ENCODE measurements at places on chromosomes 11 and 22.

DNA sequence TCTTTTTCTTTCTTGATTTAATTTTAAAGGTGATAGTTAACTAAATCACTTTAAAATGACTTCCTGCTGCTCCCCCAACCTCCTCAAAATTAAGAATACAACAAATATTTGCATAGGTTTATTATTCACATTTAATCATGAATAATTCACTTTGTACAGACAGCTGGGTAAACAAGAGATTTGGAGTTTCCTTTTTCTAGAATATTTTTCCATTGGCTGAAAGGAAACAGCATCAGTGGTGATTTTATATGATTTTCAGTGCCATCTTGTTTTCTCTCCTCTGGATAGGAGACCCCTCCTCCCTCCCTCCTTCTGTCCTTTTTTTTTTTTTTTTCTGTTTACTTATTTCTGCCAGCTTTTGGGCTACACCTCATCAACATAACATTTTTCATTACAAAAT, 60.5 kb downstream of the LIF start:
- ATAC-seq, result no peak

GRCh38 chr22:37647928-37648327, 8.5 kb downstream of the SH3BP1 start:
- peak; percentile 84 for ATAC-seq

DNA sequence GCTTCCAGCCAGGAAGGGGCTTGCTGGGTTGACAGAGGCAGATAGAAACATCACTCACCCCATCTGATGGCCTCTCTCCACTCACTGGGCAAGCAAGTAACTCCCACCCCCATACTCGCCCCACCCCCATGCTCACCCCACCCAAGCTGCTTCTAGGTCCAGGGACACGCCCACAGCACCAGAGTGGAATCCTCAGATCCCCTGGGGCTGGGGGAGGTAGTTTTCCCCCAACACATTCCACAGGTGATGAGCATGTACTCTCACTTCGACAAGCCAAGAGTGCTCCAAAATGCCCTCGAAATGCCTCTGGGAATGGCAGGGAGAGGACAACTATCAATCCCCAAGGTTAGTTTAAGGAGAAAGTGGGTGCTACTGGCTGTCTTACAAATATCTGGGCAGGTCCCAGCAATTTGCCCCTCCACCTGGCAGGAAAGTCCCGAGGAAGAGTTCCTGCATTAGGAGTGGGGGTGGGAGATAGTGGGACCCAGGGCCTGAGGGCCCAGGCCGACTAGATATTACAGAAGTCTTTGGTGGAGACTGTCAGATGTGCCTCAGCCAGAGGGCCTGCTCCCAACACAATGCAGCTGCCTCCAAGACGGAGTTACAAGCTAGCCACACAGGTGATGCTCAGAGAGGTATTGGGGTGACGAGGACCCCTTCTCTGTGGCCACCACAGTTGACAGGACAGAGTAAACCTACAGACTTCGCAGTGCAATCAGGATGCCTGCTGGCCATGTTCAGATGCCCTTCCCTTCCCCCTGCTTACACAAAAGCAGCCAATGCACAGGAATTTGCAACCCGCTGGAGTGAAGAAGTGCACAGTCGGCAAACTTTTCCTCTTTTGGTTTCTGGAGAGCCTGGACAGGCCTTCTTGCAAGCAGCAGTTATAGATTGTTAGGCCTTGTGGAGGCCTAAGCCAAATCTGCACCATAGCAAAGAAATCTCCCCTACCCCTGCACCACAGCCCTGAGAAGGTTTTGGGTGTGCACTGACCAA, 2.9 kb upstream of the LMO1 start:
- no peak for ATAC-seq

DNA sequence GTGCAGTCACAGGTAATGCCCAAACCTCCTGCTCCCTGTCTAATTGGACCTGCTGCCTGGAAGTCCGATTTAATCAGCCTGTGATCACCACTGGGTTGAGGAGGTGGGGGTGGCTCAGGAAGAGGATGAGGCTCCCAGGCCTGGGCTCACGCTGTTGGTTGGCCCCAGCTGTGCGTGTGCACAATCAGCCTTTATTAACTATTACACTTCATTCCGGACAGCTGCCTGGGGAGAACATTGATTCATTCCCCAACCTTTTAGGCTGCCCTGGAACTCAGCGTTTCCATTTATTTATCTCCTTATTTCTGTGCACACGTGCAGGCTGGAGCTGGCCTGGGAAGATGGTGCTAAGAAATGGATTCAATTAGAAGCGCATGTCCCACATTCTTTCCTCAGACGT, 123.4 kb downstream of the DSCAML1 start:
- ATAC-seq, result no peak

GRCh38 chr22:24001314-24001713, 3.9 kb downstream of the GSTT4 start:
- ATAC-seq, result no peak

- no peak for ATAC-seq
Observed at GRCh38 chr11:75468534-75469340, 35.7 kb upstream of the KLHL35 start.

- ATAC-seq, result peak; percentile 69
Observed at GRCh38 chr22:49992921-49993648, 19.5 kb downstream of the IL17REL start.

- no peak for ATAC-seq
Observed at GRCh38 chr11:37511425-37511933, 913.4 kb upstream of the RAG2 start.

DNA sequence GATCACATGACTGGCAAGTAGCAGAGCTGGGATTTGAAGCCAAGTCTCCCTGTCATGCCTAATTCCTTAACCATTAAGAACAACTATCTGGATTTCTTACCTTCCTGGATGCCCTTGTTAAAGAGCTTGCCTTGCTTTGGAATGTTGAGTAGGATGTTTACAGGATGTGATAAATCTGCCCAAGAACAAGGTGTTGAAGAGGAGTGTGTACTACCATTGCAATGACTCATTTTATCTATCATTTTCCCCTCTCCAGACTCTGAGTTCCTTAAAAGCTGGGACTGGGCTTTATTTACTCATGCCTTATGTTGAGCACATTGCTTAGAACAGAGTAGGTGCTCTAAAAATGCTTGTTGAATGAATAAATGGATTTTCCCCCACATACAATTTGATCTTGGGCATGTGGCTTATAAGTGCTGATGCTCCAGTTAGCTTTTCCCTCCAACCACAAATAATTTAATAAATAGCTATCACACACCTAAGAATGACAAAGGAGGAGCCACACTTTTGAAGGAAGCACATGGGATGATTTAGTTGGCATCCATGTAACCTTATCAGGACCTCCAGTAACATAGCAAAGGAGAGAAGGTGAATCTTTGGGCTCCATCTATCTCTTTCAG, 268.6 kb upstream of the SESN3 start:
- no peak for ATAC-seq

- ATAC-seq, result no peak
Observed at GRCh38 chr22:35837101-35837727, 119.5 kb downstream of the APOL5 start.

- no peak for ATAC-seq
Observed at GRCh38 chr11:134792044-134792443, 380.0 kb upstream of the B3GAT1 start.

- ATAC-seq, result no peak
Observed at GRCh38 chr11:41836431-41836830, 377.0 kb upstream of the LRRC4C start.

GRCh38 chr22:36934418-36935312, 21.2 kb downstream of the CSF2RB start:
- ATAC-seq, result no peak

DNA sequence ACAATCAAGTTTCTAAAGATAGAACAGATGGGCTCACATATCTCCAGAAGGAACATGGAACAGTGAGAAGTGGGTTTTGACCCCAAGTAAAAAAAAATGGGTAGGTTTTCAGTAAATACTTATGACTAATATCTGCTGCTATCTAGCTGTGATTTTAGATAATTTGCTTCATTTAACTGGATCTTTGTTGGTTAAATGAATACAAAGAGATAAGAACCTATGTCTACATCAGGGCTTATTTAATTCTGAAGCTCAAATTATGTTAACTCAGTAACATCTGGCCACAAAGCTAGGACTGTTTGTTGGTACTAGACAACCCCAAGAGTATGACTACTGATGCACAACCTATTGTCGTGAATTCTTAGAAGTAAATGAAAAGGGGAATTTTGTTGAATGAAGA, 144.4 kb upstream of the SESN3 start:
- no peak for ATAC-seq

DNA sequence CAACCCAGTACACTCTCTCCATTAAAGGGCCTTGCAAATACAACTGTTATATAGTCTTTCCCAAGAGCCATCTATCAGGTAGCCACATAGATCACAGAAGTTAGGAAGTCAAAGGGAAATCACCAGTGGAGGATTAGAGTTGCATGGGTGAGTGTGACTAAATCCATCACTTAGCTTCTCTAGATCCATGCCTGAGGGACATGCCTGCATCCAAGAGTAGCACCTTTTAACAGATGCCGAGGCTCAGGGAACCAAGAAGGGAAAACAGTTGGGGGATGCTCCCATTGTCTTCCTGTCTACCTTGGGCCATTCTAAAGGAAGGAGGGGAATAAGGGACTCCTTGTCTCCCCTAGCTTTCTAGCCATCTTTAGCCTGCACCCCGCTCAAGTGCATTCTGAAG, 77.9 kb downstream of the XRRA1 start:
- no peak for ATAC-seq

DNA sequence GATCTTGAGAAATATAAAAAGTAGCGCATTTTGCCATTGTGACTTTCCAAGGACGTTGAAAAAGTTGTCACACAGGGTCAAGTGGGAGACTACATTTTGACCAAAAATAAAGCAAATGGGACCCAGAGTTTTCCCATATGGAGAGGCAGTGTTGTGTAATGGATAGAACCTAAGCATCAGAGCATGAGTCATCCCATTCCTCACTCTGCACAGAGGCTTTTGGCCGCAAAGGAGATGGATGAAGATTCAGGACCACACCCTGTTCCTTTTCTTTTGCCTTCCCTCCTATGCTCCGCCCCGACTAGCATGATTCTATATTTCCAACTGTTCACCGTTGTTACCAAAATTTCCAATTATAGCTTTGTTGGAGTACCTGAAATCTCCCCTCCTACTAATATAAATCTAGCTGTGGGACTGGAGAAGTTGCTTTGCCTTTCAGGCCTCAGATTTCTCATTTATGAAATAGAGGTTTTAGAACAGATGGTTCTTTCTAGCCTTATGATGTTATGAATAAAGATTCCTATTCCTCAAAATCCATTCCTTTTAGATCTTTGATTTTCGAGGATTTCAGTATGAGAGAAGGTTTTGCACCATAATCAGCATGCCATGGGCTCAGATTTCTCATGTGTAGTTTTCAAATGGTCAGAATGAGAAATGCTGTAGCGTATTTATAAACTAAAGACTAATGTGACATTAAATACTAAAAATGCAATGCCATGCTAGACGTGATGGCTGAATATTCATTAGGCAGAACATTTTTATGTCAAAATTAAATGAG, 921.9 kb upstream of the TENM4 start:
- ATAC-seq, result peak; percentile 67

DNA sequence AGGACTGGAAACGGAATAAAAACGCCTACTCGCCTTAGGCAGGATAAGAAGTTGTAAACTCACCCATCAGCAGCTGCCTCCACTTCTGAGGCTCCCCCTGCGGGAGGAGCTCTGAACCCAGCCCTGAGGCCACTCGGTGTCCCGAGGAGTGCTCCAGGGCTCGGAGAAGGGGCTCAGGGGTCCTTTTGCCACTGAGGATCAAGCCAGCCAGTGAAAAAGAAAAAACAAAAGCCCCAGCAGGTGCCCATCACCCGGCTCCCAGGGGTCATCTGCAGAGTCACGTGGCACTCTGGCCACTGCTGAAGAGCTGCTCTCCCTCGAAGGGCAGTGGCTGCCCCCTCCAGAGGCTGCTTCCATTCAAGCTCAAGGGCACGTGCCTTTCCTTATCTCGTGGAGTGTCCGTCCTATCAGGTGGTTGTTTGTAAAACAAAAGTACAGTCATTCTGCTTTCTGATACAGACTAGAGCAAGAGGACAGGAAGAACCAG, 29.0 kb downstream of the NUP50 start:
- no peak for ATAC-seq

DNA sequence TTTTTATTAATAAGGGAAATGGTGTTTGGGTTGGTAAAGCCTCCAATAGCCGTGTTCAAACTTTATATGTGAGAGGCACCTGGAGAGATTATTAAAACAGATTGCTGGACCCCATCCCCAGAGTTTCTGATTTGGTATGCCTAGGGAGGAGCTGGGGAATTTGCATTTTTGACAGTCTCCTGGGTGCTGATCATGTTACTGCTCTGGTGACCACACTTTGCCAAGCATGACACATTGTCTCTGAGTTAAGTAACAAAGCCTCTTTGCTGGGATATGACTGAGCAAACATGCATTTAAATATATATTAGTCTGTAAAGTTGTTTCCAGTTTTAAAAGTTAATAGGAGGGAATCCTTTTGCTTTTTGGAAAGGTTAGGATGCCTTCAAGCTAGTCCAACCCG, 140.4 kb downstream of the NAV2 start:
- no peak for ATAC-seq

- ATAC-seq, result no peak
Observed at GRCh38 chr11:33531743-33532181, 168.9 kb downstream of the C11orf91 start.

- ATAC-seq, result peak; percentile 73
Observed at GRCh38 chr11:86805873-86806310, 5.5 kb downstream of the PRSS23 start.

GRCh38 chr11:6200975-6201374, 2.0 kb downstream of the OR52W1 start:
- ATAC-seq, result no peak

- no peak for ATAC-seq
Observed at GRCh38 chr11:86996953-86997570, 40.7 kb upstream of the TMEM135 start.

- ATAC-seq, result no peak
Observed at GRCh38 chr22:32246166-32246565, 9.0 kb downstream of the SLC5A4 start.

DNA sequence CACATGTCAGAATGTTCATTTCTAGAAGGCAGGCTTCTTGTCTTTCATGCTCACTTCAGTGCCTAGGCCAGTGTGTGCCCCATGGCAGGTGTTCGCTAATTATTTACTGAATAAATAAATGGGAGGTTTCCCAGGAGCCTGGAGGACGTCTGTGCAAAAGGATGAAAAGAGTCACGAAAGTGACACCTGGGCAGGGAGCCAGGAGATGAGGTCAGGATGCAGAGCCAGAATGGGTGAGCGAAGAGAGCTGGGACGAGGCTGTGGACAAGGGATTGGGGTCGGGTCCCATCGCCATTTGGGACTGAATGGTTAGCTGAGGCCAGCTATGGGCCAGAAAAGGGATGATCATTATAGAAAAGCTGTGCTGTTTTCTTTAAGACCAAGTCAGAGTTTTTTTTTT, 560.4 kb downstream of the TBC1D22A start:
- ATAC-seq, result no peak

- no peak for ATAC-seq
Observed at GRCh38 chr11:35012467-35013191, 96.2 kb downstream of the PDHX start.

GRCh38 chr11:17414317-17414737, 25.9 kb upstream of the KCNJ11 start:
- ATAC-seq, result no peak

- ATAC-seq, result no peak
Observed at GRCh38 chr11:41102471-41102870, 357.0 kb downstream of the LRRC4C start.
